Frontal cortex (tissue), 4 donors: ENCODE measurements at places on chromosomes 2 and 18. TPM values are rescaled to one million over a fixed set of nuclear protein-coding genes. Genes with fewer than 3 reads are reported as not detected.

Gene RNU2-63P
- total RNA-seq, result not detected

Gene ABCG5
- not detected for total RNA-seq

Gene GALNT5
- under 0.01 TPM for total RNA-seq

Gene GCG
- total RNA-seq, result 0.41 TPM

Gene CCDC148
- total RNA-seq, result 32.6 TPM

Gene EFR3B
- total RNA-seq, result 42.0 TPM

Gene STAMBP
- total RNA-seq, result 14.3 TPM

Gene CROCC2
- total RNA-seq, result not detected

Gene FTCDNL1
- 2.0 TPM for total RNA-seq

Gene CKAP2L
- 2.0 TPM for total RNA-seq

Gene PLB1
- total RNA-seq, result 1.2 TPM

Gene CPS1
- total RNA-seq, result 2.9 TPM

Gene ABHD1
- 0.41 TPM for total RNA-seq

Gene DES
- total RNA-seq, result 0.41 TPM

Gene C2orf69
- 35.5 TPM for total RNA-seq

Gene LOXHD1
- total RNA-seq, result 0.41 TPM

Gene COX7A2L
- total RNA-seq, result 198 TPM

Gene KCNF1
- total RNA-seq, result 20.0 TPM

Gene PPIL3
- total RNA-seq, result 46.5 TPM

Gene ANKRD30BL
- total RNA-seq, result 12.6 TPM

Gene EGR4
- not detected for total RNA-seq

Gene FAP
- total RNA-seq, result 2.4 TPM

Gene PELI1
- total RNA-seq, result 79.5 TPM

Gene PSMA8
- not detected for total RNA-seq

Gene HAAO
- 0.82 TPM for total RNA-seq

Gene C1QL2
- 0.41 TPM for total RNA-seq

Gene PFN4
- total RNA-seq, result not detected

Gene CPLX4
- total RNA-seq, result not detected

Gene LTBP1
- total RNA-seq, result 22.8 TPM

Gene REG3G
- total RNA-seq, result not detected

Gene AP1S3
- 2.0 TPM for total RNA-seq

Gene ANKRD30B
- total RNA-seq, result 3.3 TPM

Gene IL1RL1
- not detected for total RNA-seq

Gene SLC14A1
- 3.7 TPM for total RNA-seq

Gene INO80B
- total RNA-seq, result 9.8 TPM

Gene NT5DC4
- not detected for total RNA-seq

Gene DUSP2
- 4.5 TPM for total RNA-seq

Gene SERTAD2
- total RNA-seq, result 3.7 TPM

Gene C2orf49
- 29.8 TPM for total RNA-seq

Gene CRYGC
- total RNA-seq, result not detected

Gene LIMS3
- 0.82 TPM for total RNA-seq

Gene SERPINB10
- 0.41 TPM for total RNA-seq

Gene ARHGAP28
- 15.9 TPM for total RNA-seq

Gene CCDC138
- 51.8 TPM for total RNA-seq

Gene FER1L5
- 0.41 TPM for total RNA-seq

Gene IL1R2
- not detected for total RNA-seq

Gene MYO3B
- total RNA-seq, result 0.41 TPM

Gene FOXD4L1
- total RNA-seq, result 0.41 TPM

Gene DSG3
- total RNA-seq, result under 0.01 TPM

Gene SCYGR6
- not detected for total RNA-seq

Gene LYG1
- total RNA-seq, result 0.41 TPM

Gene MEP1B
- total RNA-seq, result 0.41 TPM
